Epithelial cell of prostate (primary cell): ENCODE measurements at places on chromosomes 4 and X.

DNA sequence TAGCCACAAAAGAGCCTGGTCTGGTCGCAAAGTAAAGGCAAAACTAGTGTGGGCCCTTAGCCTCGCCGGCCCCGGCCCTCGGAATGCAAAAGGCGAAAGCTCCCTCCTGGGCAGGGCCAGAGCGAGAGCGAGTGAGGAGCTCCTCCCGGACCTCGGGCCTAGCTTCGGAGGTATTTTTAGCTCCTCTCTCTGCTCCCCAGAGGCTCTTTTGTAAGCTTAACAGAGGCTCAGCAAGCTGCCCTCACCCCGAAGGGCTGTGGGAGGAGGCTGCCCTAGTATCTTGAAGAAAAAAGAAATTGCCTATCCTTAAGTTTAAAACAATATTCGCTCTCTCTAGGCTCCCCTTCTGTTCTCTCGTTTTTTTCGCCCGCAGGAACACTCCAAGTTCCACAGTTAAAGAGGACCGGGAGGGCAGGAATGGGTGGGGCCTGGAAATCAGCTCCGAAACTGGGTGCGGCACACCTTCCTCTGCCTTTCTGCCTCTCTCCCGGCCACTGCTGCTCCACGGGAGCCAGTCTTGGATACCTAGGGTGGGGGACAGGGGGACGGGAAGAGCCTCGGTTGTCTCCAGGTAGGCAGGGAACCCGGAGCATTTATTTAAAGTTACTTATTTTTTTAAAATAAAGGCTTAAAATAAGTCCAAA lies 12.1 kb downstream of the HAND2 start:
- DNase-seq = no peak

- no peak for DNase-seq
Measured at GRCh38 chr4:83388313-83388676, 53.6 kb upstream of the HPSE start.

DNA sequence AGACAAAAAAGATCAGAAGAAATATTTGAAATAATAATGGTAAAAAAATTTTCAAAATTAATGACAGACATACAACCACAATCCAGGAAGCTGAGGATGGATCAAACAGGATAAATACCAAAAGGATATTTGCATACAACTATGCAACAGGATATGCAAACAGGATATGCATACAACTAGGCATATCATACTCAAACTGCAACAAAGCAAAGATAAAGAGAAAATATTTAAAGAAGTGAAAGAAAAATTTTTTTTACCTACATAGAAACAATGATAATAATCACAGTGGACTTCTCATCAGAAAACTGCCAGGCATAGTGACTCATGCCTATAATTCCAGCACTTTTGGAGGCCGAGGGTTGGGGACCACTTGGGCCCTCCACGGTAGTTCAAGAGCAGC lies 11.3 kb upstream of the DHX15 start:
- DNase-seq = no peak

DNA sequence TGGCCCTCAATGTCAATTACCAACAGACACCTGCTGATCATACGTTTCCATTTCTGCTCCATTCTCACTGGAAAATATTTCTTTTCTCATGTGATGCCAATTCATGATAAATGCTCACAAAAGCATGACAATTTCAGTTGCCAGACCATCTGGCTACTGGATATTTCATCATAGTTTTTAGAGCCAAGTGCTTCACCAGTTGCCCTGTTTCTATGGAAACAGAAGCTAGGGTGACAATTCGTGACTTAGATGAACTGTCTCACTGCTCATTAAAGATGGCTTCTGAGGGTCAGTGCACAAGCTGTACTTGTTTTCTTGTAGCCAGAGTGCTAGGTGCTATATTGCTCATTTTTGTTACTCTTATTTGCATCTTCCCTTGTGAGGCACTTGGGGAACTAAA lies 184.9 kb downstream of the COMMD8 start:
- DNase-seq = no peak

GRCh38 chr4:78569306-78569821 lies 17.8 kb downstream of the ANXA3 start:
- peak; percentile 59 for DNase-seq

- DNase-seq = no peak
Measured at GRCh38 chr4:186422296-186422695, 133.1 kb downstream of the MTNR1A start.

DNA sequence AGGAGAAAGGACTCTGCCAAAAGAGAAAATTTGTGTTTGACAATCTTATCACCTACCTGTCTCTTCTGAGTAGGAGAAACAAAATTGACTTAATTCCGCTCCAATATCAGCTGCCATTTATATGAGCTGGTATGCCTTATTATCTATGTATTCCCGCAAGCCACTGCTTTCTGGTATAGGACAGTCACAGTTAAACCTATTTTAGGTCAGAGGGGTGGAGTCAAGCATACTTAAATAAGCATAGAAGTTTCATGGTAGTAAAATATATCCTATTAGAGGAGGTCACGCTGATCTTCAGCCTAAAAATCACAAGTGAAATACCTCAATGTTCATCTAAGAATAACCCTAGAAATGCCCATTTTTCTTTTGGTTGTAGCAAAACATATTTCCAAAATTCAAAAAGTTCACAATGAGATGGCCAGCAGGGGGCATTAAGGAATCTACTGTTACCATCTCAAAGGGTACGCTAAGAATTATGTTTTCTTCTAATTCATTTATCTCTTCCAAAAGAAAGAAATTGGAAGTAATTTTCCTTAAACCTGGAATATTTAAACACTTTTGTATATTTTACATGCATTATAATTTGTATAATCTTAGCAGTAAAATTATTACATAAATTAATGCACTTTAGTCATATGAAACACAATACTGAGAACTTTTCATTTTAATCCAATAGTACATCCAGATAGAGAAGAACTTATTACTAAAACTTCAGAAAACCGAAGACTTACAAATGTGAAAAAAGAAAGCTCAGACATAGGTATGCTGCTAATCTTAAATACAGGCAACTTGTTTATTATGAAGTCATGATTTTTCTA lies 10.5 kb downstream of the PPAT start:
- no peak for DNase-seq

GRCh38 chr4:155837203-155837796 lies 28.8 kb downstream of the ASIC5 start:
- no peak for DNase-seq

DNA sequence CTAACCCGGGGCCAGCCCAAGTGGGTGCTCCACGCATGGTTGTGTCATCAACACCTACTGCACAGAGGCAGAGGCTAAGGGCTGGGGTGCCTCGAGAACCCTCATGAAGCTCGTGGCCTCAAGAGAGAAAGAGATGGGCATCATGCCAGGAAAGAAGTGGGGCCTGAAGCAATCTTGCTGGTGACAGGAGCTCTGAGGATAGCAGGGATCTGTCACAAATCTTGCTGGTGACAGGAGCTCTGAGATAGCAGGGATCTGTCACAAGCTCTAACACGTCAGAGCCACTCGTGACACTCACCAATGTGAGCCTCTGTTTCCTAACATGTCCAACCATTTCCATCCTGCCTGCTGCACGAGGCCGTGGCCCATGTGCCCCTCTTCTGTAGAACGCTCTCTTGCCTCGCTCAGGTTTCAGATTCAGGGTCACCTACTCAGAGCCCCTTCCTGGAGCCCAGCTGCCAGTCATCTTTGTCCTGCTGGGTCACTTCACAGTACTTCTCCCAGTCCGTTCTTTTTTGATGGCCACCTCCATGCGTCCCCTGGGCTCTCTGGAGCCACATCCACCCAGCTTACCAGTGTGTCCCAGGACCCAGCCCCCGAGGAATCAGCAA lies 21.1 kb downstream of the PNMA6E start:
- DNase-seq = no peak

- no peak for DNase-seq
Measured at GRCh38 chrX:24759786-24760185, 66.1 kb downstream of the POLA1 start.

DNA sequence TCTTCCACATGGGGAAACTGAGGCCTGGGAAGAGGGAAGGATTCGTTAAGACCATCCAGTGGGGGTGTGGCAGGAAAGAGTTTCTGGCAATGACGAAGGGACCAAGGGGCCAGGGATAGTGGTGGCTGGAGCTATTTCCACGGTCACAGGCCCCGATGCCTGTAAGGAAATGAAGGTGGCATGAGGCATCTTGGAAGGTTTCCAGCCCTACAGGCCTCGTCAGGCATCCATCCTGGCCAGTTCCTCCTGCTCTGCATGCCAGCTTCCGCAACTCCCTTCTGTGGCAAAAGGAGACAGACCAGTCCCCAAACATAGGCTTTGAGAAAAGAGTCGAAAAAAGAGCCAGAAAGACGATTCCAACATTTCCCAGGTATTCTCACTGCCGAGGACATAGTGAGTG lies 9.2 kb upstream of the C4orf50 start:
- DNase-seq = peak; percentile 18

- DNase-seq = no peak
Measured at GRCh38 chr4:41880840-41881831, 54.1 kb upstream of the TMEM33 start.

DNA sequence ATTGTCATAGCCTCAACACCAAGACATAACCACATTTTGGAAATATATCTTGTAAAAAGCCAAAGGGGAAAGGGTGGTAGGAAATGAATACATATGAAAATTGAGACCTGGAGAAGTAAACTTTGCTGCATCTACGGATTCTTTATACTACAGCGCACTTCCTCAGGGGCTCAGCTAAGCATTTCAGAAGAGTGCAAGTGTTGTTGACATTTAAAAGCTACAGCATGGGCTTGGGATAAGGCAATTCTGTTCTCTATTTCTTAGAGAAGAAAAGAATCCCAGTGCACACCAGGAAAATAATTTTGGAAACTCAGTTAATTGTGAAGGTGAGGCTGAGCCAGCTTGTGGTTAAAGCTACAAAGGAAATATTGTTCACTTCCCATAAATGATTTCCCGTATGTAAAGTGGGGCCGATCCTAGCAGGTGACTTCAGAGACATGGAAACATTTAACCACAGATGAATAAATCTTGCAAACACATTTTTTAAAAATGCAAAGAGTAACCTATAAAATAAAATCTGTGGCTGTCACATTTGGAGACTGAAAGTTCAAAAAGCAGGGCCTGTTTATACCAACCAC lies 12.6 kb upstream of the GBA3 start:
- no peak for DNase-seq

DNA sequence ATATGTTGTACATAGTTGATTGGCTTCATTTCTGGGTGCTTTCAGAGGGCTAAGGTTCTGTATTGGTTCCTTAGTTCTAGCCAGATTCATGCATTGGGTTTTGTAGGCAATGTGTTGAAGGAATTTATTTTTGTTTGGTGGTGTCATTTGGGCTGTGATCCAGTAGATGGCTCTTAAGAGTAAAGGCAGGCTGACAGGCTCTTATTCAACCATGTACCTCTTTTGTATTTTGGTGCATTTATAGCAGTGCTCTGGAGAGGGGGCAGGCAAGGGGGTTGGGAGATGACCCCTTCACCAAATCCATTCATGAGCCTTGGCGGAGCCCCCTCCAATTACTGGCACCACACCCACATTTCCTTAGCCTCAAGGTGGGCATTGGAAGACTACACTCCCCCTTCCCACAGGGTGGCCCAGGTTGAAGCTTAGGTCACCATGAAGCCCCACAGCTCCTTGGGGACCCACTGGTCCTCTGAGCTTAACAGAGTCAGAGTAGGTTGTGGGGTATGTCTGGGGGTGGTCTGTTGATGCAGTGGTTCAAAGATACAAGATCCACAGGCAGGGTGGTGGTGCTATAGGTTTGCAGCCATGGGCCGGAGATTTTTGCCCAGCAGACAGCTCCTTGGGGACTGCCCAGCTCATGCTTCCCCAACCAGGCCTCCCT lies 143.0 kb upstream of the GNPDA2 start:
- DNase-seq = no peak

GRCh38 chr4:88818631-88819470 lies 121.2 kb upstream of the NAP1L5 start:
- peak; percentile 18 for DNase-seq

GRCh38 chrX:138986235-138986634 lies 274.7 kb upstream of the FGF13 start:
- DNase-seq = no peak

- DNase-seq = no peak
Measured at GRCh38 chrX:101460669-101461068, 24.6 kb upstream of the ARMCX4 start.

- DNase-seq = no peak
Measured at GRCh38 chrX:121179972-121180371, 132.6 kb downstream of the GLUD2 start.

DNA sequence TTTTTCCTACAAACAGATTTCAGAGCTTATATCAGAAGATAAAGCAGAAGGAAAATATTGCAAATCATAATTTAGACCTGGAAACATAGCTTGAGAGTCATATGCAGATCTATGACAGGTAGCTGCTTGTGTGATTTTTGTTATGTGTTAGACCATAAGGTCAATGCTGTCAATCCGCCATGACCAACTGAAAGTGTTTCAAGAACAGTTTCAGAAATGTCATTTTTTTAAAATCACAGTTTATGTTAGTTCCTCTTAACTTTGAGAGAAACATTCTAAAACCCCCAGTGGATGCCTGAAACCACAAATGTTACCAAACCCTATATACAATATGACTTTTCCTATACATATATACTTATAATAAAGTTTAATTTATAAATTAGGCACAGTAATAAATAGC lies 391.3 kb upstream of the FAM241A start:
- DNase-seq = no peak

GRCh38 chrX:20521222-20521621 lies 254.5 kb upstream of the RPS6KA3 start:
- no peak for DNase-seq

GRCh38 chr4:37477126-37477525 lies 209.1 kb downstream of the RELL1 start:
- DNase-seq = peak; percentile 87

GRCh38 chr4:15003401-15003890 lies 1.2 kb downstream of the CPEB2 start:
- no peak for DNase-seq

GRCh38 chr4:54609310-54609709 lies 48.4 kb upstream of the KIT start:
- DNase-seq = no peak

DNA sequence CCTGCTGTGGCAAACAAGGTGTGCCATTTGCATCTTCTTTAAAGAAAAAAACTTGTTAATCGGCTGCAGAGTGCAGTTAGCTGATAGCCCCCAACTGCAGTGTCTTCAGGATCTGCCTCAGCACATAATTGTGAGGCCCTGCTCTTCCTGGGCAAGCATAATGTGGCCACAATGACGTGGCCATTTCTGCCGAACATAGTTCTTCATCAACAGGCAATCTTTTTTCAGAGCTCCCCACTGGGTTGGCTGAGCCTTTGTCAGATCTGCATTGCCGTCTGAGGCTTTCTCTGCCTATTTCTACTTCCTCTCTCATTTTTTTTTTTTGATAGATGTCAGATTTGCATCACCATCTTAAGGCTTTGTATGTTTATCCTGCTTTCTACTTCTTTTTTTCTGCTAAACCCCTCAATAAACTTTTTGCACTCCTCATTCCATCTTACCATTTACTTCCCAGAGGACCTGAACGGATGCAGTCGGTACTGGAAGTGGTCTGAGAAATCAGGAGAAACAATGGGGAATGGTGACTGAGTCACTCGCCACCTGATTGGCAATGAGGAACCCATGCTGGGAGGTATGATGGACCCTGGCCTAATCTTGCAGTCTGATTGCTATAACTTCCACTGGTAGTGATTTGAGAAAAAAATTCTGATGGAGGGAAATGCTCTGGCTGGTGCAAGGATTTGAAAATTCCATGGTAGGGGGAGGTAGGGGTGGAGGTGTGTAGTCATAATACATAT lies 21.2 kb upstream of the TAB3 start:
- no peak for DNase-seq

GRCh38 chr4:76677571-76678326 lies 220.2 kb downstream of the SOWAHB start:
- no peak for DNase-seq

GRCh38 chrX:34299451-34299967 lies 167.4 kb upstream of the FAM47A start:
- DNase-seq = no peak

- DNase-seq = peak; percentile 18
Measured at GRCh38 chr4:111512081-111512783, 633.0 kb upstream of the FAM241A start.
